ENCODE measurements at places on chromosomes 1 and 21.

DNA sequence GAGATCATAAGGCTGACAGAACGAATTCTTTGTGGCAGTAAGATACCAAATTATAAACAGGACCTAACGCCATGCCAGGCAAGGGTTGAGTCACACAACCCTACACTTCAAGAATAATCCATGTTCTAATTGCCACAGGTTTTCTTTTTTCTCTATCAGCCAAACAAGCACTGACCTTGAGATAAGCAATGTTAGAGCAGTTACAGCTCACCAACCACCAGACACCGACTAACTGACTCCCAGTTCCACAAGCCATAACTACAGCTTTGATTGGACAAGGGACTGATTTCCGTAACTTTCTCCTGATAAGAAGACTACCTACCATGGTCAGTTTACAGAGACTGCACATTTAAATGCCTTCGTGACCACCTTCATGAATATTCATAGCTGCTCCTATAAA, 149.6 kb downstream of the PTPRU start:
- DNase-seq: no peak

- no peak for DNase-seq
These were observed 127.3 kb downstream of the DSCAM start for GRCh38 chr21:40719615-40720014.

DNA sequence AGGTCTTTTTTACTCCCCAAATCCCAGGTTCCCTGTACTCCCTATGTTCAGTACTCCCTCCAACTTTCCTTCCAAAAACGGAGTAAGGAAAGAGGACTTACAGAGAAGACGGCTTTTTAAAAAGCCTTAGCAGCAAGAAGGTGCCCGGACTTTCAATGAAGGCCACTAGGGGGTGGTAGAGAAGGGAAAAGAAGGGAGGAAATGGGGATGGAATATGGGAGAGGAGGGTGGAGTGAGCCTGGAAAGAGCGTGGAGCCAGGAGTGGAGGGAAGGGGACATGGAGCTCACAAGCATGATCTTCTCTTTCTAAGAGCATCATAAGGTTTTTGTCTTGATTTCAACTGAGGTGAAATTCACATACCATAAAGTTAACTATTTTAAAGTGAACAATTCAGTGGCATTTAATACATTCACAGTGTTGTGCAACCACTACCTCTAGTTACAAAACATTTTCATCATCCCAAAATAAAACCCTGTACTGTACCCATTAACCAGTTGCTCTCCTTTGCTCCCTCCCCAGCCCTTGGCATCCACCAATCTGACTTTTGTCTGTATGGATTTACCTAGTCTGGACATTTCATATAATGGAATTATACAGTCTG, 129.9 kb downstream of the ZNF281 start:
- DNase-seq: no peak

GRCh38 chr1:205743977-205744376, 6.0 kb downstream of the NUCKS1 start:
- DNase-seq: no peak

GRCh38 chr1:28239004-28239403, 3.1 kb downstream of the ATP5IF1 start:
- no peak for DNase-seq

GRCh38 chr1:110688514-110688913, 13.8 kb upstream of the KCNA3 start:
- no peak for DNase-seq
